ENCODE measurements at places on chromosomes 4 and X. TPM values are rescaled to one million over a fixed set of nuclear protein-coding genes. Genes with fewer than 3 reads are reported as not detected.

DNA sequence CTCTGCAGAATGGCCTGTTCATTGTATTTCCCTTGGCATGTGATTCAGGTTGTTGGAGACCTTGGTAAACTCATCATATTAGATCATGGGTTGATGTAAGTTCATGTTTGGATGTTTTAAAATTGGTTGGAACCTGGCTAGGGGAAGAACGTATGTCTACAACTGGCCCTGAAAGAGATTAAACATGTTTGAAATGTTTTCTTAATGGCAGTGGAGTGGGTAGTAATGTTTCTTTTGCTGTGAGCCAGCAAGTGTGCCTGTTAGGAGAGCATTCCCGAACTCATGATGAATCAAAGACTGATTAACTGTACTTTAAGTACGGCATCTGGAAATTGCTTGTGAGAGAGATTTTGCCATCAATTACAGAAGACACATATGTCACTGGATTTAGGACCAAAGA, 44.5 kb upstream of the SLC4A4 start:
- no peak for DNase-seq

DNA sequence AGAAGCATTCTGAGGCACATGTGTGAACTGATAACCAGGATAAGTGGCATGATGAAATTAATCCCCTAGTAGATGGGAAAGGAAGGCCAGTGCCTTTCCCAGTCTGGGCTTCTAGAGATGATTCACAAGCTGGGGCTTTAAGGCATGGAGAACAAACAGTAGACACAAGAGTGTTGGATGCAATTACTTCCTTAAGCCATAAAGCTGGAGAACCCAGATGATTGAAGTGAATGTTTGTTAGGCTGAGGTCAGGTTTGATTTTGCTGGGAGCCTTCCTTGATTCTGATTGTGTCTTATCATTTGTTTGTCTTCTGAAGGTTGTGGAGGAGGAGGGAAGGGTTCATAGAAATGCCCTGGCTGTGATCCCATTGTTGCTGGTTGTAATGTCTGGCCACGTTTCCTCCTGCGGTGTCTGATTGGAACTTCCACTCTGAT, 125.2 kb downstream of the NHS start:
- no peak for DNase-seq

GRCh38 chr4:10066206-10066605, 44.9 kb upstream of the SLC2A9 start:
- DNase-seq = no peak

DNA sequence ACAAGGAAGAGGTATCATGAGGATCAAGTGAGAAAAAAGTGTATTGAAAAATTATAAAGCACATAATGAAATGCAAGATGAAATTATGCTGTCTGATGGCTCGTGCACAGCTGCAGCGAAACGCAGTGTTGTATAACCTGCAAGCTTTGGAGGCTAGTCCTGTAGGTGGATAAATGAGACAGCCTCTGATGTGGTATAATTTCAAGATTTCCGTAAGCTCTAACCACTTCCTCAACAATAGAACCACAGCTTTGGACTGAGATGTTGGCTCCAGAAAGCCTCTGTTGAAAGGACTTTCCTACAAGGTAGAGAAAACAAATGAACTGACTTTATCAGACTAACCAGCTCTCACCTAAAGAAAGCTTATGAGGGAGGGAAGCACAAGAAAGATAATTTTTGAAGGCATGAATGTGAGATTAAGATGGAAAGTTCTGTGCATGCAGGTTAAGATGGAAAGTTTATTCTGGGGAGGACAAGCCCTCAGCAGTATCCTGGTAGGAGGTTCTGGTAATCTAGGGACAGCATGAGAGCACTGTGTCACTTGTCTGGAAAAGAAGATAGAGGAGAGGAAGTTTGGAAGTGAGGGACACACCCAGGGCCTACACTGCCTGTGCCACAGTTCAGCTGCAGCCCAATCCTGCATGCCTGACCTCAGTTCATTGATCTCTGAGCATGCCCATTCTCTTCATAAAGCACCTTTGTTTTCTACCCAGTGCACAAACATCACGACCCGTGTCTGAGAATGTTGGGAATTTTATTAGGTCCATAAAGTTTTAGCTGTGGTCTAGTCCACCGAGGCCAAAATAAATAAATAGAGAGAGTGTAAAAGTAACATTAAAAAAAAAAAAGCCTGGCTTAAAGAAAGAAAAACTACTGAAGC, 161.5 kb upstream of the SFRP2 start:
- no peak for DNase-seq

DNA sequence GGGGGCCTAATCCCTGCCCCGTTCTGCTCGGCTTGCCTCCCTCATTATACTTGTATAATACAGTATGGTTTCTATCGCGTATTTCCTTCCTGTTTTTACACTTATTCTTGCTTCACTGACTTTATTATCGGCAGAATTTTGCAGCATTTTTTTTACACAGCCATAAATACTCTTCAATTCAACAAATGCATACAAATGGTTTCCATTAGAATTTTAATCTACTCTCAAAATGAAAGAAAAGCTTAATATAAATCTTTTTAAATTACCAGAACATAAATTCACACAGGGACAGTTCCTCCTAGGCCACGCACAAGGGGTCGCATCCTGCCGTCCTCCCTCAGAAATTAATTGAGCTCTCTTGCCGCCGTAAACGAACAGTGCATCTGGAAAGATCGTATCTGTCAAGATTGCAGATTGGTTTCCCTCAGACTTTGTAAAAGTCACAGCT, 42.9 kb downstream of the DCTD start:
- DNase-seq = no peak

DNA sequence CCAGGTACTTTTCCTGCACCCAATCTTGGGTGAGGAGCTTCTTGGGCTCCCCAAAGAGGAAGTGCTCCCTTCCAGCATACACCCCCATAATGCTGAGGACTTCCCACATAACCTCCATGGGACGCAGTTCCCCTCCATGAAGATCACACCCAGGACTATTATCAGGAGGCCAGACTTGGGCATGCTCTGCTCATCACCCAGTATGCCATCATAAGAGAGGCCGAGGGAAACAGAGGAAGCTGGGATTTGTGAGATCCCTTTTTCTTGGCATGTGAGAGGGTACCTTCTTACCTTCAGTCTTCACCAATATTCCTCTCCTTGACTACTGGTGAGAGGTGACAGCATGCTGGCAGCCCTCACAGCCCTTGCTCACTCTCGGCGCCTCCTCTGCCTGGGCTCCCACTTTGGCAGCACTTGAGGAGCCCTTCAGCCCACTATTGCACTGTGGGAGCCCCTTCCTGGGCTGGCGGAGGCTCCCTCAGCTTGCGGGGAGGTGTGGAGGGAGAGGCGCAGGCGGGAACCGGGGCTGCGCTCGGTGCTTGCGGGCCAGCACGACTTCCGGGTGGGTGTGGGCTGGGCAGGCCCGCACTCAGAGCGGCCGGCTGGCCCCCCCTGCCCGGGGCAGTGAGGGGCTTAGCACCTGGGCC, 15.7 kb upstream of the HSFX1 start:
- DNase-seq = no peak

Gene EMD
- total RNA-seq = 73.0 TPM

Gene FAM3A
- total RNA-seq = 52.5 TPM

Gene IL2RG
- total RNA-seq = 27.7 TPM
